ENCODE measurements at places on chromosomes 1 and 21.

DNA sequence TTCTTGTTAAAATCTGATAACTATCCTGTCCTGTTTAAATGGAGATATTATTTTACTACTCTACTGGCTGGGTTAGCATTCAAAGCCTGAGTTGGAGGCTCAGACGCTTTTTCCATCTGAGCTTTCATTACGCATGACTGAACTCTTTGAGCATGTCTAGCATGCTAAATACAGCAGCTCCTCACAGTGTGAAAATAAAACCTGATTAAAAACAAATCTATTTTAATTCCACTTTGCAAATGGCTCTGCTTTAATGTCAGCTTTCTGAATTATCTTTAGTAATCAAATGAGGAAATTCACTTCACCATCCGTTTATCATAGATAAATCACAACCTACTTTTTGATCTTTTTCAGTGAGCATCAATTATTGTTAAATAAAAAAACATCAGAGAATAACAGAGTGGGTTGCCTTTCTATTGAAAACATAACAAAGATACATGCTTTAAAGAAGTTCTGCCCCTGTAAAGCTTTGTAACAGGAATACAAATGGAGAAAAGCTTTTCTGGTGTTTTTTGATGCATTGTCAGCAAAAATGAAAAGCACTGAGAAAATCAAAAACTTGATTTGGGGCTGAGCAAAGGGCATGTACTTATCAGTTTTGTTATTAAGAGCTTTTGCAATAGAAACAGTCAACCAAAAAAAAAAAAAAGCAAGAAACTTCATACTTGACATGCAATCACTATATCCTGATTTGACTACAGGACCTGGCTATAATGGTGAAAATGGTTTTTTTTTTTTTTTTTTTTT, 3.5 kb upstream of the SPEN start:
- no peak for DNase-seq

GRCh38 chr1:231958448-231958847, 331.9 kb downstream of the DISC1 start:
- DNase-seq: no peak

- no peak for DNase-seq
Measured at GRCh38 chr1:200043336-200043668, 15.8 kb downstream of the NR5A2 start.

- no peak for DNase-seq
Measured at GRCh38 chr1:94925004-94925403, 1.9 kb downstream of the CNN3 start.

DNA sequence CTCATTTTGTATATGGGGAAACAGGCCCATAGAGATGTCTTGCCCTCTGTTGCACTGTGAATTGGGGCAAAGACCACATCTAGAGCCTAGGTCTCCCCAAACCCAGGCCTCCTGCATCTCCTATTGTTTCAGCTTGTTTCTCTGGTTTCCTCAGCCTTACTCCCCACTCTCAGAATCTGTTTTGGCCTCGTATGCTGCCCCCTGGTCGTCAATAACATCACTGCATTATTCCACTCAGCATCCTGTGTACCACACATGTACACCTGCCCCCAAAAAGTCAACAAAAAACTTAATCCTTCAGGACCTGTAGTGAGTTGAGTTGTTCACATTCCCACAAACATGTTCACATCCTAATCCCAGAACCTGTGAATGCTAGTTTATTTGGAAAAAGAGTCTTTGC, 184.8 kb downstream of the BRINP2 start:
- DNase-seq: no peak

- DNase-seq: no peak
Measured at GRCh38 chr1:200967693-200968468, 55.6 kb downstream of the KIF21B start.

- no peak for DNase-seq
Measured at GRCh38 chr21:36186506-36187399, 30.1 kb downstream of the DOP1B start.

GRCh38 chr1:154220970-154221277, 169 bp downstream of the UBAP2L start:
- no peak for DNase-seq

DNA sequence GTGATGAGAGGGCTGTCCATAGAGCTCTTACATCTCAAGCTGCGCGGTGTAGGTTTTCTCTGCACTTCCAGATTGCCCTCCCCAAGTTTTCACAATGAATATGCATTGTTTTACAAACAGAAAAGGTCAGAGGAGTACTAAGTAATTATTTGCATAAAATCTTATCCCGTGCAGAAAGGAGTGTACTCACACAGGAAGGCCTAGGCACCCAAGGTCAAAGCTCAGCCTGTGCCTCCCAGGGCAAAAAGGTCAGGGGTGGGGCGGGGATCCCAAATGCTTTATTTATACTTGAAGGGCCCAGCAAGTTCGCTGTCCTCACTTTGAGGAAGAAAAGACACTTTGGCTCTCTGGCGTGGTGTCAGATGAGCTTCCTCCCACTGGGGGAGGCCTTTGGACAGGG, 10.3 kb upstream of the KCNE1 start:
- DNase-seq: no peak

DNA sequence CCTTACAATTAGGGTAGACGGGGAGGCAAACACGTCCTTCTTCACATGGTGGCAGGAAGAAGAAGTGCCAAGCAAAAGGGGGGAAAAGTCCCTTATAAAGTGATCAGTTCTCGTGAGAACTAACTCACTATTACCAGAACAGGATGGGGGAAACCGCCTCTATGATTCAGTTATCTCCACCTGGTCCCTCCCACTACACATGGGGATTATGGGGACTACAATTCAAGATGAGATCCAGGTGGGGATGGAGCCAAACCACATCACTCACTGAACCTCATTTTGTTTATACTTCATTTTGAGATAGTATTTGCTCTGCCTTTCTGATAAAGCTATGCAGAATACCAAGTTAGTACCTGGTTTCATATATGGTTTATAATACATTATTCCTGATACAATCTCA, 26.5 kb downstream of the APP start:
- DNase-seq: no peak

GRCh38 chr1:226603022-226603857, 54.7 kb downstream of the STUM start:
- no peak for DNase-seq

- DNase-seq: no peak
Measured at GRCh38 chr1:108592030-108592759, 32.3 kb downstream of the EEIG2 start.

GRCh38 chr1:30575066-30575465, 148.3 kb downstream of the MATN1 start:
- DNase-seq: no peak
